ENCODE measurements at places on chromosomes 3 and 15.
A peak's percentile ranks its signal among the peaks of the same experiment; 100 is the strongest.

GRCh38 chr3:58173669-58174398 is 36.9 kb downstream of the DNASE1L3 start:
- DNase-seq: peak; percentile 40

DNA sequence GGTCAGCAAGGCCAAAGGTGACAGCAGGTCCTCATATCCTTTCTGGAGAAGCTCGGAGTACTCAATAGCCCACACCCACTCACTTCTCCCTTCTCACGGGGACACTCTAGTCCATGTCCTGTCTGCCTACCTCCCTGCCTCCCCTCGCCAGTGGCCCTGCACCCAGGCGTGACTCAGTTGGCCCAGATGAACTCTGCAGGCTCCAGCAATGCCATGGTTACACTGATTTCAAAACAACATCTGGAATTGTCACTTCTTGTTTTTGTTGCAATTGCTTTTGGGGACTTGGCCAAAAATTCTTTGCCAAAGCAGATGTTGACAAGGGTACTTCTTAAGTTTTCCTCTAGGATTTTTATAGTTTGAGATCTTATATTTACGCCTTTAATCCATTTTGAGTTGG is 13.0 kb downstream of the IL16 start:
- no peak for DNase-seq

GRCh38 chr3:52471371-52472238 is 16.2 kb downstream of the NISCH start:
- DNase-seq: peak; percentile 47

DNA sequence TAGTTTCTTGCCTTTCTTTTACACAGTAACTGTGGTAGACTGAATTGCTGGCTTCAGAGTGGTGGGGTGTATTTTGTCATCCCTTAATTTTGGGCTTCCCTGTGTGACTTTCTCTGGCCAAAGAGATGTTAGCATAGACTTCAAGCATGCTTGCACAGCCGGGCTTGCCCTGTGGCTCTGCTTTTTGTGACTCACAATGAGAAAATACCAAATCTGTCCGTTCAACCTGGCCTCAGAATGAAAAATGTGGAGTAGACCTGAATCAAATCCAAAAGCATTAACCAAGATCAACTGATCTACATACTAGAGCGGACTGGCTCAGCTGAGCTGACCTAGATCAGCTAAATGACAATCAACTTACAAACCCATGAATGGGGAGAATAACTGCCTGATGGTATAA is 51.4 kb downstream of the PLAAT1 start:
- no peak for DNase-seq

DNA sequence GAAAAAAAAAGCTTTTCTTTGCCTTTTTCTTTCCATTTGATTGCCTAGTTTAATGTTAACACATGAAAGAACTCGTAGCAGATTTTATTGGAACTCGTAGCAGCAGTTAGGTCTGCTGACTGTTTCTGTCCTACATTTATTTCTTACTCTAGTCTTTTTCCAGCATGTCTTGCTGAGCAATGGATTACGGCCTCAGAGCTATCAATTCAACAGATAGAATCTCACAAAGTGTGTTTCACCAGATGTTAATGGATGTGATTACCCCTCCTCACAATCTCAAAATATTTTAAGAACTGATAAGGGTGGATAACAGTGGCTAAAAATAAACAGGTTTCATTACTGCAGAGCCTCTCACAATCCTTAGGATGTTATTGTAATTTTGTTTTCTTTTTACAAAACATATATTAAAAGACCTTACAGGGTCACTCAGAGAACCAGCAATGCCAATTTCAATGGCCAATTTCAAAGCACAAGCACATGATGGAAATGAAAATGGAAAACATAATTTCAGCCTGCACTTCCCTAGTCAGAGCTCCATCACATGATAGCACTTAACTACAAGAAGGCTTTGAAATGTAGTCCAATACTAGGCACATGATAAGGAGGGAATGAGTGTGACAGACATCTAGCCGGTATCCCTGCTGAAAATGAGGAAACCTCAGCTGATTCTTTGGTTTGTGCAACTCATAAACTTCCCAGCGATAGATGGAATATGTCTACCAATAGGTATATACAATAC is 838.1 kb upstream of the SEMA6D start:
- no peak for DNase-seq

- DNase-seq: no peak
These were observed 41.6 kb downstream of the NKIRAS1 start for GRCh38 chr3:23875113-23875725.

DNA sequence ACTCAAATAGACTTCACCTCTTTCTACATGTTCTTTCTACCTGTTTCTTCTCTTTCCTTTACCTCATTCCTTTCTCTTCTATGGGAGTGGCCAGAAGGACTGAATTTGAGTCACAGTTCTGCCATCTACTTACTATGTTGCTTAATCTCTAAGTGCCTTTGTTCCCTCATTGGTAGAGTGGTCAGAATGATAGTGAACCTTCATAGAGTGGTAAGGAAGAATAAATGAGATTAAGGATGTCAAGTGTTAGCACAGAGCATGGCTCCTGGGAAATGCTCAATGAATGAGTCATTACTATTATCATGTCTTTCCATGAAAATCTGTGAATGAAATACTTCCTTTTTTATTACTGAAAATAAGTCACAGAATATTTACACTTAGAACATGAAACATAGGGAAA is 17.5 kb downstream of the TMEM207 start:
- no peak for DNase-seq

DNA sequence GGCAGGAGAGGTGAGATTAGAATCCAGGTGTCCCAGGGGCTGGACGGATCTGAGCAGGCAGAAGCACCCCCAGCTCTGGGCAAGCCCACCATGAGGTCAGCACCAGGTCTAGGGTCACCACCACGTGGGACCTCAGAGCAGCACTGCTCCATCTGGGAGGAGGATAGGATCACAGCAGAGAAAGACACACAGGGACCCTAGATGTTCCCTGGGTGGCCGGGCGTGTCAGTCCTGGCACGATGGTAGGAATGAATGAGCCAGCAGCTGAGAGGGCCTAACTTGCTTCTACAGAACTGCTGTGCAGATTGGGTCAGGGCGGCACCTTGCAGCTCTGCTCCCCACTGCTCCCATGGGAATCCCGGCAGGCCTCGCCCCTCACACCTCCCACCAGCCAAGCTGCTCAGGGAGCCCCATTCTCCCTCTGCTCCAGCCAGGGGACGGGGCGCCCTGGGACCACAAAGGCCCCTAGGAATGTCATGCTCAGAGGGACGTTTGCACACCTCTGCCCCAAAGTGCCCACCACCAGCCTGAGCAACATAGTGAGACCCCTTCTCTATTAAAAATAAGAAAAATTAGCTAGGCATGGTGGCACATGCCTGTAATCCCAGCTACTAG is 66.3 kb downstream of the ZNF445 start:
- DNase-seq: no peak

All from AML-193 (cell line).